ENCODE measurements at places on chromosomes 4 and X.

- no peak for DNase-seq
Observed at GRCh38 chr4:119626420-119626819, 2.2 kb downstream of the PDE5A start.

DNA sequence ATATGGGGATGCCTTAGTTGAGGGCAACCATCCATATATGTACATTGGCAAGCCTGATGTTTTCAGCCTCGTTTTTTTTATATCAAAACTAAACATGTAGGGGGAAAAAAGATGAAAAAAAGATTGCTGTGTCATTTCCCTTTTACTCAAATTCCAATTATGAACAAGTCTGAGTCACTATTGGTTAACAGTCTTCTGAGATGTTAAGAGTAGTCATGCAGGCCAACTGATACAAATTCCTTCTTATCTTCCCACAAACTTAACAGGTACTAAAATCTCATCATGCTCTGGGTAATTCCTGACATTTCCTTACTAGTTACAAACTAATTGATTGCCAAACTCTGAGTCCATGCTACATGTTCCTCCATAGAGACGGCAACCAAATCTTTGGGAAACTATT is 222.1 kb downstream of the FRMPD4 start:
- DNase-seq, result no peak

GRCh38 chr4:181508601-181509000 is 734.6 kb upstream of the TENM3 start:
- DNase-seq, result no peak

GRCh38 chr4:187618701-187619281 is 376.8 kb upstream of the ZFP42 start:
- no peak for DNase-seq

DNA sequence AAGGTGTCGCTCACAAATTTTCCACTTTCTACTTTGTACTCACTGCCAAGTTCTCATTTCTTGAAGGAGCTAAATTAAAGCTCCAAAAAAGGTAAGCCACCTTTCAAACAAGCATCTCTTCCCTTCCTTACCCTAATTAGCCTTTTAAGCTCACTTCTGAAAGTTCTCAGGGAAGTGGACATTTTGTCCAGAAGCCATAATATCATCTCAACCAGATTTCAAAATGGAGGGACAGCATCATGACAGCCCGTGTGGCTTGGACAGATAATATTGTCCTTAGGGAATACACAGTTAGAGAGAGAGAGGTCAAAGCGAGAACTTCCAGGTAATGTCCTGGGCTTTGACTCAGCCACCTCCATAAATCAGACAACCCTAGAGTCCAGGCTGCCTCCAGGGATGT is 93.8 kb upstream of the ANXA3 start:
- DNase-seq, result no peak

DNA sequence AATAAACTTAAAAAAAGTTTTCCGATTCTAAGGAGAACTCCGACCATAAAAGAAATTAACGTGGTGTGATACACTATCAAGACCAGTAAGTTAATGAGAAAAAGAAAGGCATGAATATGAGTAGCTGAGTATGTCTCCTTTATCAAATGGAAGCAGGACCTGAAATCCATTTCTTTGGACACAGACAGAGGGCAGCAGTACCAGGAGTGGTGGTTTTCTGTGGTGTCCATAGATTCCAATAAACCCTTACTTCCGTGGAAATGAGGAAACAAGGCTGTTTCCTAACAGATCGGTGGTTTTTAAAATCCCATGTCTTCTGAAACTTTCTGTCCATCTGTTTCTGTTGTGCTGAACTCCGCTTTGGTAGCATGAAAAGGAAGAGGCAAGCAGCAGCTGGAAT is 128.5 kb upstream of the TSPAN5 start:
- DNase-seq, result no peak

GRCh38 chr4:663438-664428 is 10.3 kb downstream of the ATP5ME start:
- peak; percentile 95 for DNase-seq

DNA sequence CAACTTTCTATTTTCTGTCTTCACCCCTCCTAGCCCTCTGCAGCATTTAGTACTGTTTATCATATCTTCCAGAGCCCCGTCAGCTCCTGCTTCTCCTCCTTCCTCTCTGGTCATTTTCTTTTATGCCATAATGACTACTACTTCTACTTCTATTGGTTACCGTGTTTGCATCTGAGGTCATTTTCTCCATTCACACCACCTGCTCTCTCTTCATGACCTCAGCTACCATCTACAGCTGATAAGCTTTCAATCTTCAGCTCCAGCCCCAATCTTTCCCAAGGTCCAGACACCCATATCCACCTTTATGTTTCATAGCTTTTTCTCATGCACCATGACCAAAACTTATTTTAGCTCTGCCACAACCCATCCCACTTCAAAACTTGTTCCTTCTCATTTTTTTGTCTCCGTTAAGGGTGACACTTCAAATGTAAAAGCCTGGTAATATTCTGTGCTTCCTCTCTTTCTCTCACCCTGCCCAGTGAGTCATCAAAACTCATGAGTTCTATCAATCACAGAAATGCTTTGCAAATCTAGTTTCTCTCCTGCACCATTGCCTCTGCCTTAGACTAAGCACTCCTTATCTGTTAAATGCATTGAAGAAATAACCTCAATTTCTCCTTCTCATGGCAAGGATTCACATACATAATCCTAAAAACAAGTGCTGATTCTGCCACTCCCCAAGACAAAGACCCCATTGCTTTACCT is 71.3 kb upstream of the IQCM start:
- DNase-seq, result no peak

DNA sequence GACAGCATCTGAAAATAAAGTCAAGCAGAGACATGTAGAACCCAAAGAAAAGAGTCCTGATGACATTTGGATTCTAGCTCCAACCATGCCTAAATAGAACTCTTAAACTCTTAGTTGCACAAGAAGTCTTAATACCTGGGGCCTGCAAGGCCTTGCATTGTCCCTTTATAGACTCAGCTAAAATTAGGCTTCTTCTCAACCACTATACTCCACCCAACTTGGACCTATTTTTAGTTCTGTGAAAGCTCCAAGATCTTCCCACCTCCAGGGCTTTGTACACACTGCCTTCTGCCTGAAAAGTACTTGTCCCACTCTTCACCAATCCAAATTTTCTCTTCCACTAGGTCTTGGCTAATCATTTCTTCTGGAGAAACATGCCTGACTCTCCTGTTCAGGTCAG is 36.5 kb downstream of the PLK4 start:
- DNase-seq, result no peak

- DNase-seq, result no peak
Observed at GRCh38 chr4:16171831-16172230, 54.4 kb downstream of the TAPT1 start.

DNA sequence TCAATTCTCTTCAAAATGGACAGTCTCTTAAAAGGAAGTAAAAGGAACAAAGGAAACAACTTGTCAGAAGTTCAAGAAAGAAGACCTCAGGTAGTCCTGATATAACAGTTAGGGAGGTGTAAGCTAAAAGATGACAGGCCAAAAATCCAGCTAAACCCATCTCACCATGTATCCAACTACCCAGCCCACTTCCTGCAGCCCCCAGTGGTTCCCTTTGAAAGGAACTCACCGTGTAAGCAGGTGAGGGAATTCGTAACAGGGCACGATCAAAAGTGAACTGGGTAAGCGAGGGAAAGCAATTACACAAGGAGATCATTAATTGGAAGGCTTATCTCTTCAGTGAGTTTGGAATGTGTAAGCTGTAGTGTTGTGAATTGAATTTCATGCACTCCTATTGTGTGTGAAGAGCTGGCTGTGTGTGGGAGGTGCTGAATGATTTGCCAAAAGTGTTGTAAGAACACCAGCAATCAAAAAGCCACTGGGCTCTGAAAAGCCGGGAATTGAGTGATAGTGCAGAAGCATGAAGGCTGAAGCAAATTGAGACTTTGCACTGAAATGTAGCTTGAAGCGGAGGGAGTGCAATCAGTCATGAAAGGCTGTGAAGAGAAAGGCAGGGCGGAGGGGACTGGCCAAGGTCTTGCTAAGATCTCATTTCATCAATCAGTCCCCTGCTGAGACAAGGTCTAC is 914.2 kb upstream of the LCORL start:
- DNase-seq, result no peak

DNA sequence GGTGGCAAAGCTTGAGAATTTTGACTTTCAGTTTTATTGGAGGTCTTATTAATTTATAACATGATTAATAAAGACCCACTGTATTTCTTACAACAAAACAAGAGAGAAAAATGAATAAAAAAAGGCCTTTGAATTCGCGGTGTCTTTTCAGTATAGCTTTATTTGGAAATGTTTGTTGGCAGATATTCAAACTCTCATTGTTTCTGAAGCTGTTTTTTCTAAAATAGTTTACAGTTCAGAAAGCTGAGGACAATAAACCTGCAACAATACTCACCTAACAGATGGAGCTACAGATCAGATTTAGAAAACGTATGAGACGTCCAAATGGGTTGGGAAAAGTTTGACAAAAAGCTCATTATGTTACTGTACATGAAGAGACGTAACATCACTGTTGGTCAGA is 2.4 kb upstream of the SPARCL1 start:
- no peak for DNase-seq

DNA sequence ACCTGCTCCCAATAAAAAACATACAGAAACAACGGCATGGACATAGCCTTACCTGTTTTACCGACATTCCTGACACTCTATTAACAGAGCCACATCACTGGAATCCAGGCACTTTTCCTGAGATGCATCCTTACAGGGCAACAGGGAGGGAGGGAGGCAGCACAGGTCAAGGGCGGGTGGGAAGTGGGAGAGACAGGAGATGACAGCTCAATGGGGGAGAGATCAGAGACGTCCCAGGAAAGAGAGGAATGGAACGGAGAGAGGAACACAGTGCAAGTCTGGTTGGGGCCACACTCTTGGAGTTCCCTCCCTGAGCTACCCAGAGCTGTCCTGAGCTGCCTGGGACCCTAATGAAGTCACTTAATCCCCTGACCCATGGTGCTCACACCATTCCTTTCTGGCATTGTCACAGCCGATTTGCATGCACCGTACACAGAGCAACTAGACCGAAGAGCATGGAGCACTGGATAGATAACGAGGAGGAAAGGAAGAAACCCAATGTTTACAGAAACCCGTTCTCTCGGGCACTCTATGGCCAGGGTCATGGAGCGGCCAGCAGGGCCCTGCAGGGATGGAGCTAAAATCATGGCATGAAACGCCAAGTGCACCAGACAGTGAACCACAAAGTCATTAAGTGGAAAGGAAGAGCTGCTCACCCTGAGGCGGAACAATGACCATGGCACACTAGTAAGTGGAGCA is 93.1 kb downstream of the NSUN7 start:
- DNase-seq, result no peak

DNA sequence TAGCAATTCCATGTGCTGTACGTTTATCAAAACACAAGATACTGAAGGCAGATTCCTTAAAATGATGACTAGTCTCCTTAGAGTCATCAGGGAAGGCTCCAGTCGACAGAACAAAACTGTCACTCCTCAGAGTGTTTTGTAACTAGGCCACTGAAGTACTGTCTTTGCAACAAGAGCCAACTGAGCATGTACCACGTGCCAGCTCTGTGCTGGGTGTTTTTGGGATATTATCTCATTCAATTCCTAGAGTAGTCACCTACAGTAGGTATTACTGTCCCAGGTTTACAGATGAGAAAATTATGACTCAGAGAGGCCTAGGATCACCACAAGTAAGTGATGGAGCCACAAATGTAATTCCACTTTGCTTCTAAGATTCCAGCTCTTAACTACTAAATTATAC is 18.3 kb upstream of the NUP54 start:
- DNase-seq, result no peak

DNA sequence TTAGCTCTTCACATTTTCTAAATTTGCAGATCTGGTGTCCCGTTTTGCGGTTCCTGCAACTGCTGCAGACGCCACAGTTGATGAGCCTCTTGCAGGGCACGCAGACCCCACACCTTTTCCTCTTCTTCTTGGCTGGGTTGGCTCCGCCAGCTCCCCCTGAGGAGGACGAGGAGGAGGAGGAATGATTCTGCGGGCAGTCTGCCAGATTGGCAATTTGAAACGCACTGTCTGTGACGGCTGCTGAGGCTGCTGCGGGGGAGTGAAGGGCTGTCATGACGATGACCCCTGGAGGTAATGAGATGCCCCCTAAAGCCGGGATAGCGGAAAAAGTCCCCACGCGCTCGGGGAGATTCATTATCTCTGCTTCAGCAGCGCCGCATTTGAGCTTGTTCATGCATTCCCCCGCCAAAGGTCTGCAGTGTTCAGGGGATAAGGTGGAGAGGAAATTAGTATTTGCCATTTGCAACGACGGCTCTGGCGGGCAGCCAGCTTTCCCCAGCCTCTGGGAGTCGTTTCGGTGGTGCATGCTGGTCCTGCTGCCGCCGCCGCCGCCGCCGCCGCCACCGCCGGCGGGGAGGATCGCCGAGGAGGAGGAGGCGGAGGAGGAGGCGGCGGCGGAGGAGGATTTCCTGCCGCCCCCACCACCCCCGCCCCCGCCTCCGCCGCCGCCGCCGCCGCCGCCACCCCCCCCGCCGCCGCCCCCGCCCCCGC is 3.8 kb downstream of the CXXC4 start:
- no peak for DNase-seq

- no peak for DNase-seq
Observed at GRCh38 chr4:21885770-21886169, 62.8 kb downstream of the KCNIP4 start.

- no peak for DNase-seq
Observed at GRCh38 chr4:42112846-42113245, 39.6 kb downstream of the BEND4 start.

- no peak for DNase-seq
Observed at GRCh38 chrX:34521563-34521962, 135.5 kb downstream of the TMEM47 start.

DNA sequence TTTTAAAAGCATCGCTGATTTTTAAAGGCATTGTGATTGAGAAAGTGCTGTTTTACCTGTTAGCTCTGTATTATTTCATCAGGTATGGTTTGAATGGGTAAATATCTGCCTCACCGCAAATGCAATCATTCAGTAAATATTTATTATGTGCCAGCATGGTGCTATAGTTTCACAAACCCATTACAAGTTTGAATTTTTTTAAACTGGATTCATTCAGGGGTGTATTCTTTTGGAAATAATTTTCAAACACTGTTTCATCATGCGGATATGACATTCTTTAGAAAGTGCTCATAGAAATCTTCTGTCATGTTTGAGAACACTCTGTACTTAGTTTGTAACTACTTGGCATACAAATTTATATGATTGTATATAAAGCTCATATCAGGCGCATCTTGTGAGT is 37.2 kb downstream of the LIMCH1 start:
- DNase-seq, result no peak

GRCh38 chr4:165631208-165631894 is 241.7 kb upstream of the TLL1 start:
- DNase-seq, result no peak

DNA sequence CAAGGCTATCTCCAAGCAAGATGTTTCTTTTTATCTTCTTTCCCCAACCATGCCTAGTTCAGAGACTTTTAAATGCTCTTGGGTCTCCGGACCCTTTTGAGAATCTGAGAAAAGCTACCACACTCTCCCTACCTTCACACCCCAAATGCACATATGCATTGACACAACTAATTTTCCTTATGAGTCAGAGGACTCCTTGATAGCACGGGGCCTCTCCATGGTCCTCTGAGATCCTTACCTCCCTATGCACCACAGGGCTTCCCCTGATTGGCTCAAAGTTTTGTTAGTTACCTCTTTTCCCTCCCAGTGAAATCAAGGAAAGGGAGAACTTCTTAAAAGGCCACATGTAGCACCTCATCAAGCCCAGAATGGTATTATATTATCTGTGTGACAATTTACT is 86.8 kb upstream of the ATP6AP2 start:
- no peak for DNase-seq

GRCh38 chr4:102527695-102528283 is 26.6 kb downstream of the NFKB1 start:
- no peak for DNase-seq

- no peak for DNase-seq
Observed at GRCh38 chr4:71171592-71171991, 167.2 kb upstream of the SLC4A4 start.

Data from D721Med (cell line).